Sigmoid colon (tissue), 7 donors: ENCODE measurements at places on chromosomes 5 and 9.

- H3K27me3 ChIP-seq, result peaks cover 23% of the 10 kb centered on the region
- H3K4me1 ChIP-seq, result peaks cover 5% of the 10 kb centered on the region
- no peak for DNase-seq
Observed at GRCh38 chr9:36987891-36988290, 46.2 kb downstream of the PAX5 start.

DNA sequence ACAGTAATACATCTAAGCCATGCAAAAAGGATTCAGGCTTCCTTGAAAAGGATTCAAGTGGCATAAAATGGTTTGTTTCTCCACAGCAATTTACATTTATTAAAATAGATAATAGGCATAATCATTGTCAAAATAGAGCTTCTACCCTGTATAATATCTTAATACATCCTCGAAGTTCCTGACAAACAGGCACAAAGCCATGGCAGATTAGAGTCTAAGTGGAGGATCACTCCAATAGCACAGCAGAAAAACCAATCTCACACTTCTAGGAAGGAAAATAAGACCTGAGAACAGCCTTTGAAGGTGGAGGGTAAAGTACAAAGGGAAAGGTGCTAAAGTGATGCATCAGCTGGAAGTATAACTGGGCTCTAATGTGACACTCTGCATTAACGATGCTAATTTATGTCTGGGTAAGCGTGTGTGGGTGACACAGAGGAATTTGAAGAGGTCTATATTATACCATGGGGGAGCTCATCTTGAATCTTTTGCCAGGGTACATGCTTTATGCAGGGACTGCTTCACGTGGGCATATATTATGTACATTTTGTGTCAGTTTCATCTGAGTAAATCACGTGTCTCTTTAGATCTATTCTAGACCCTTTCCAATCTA is 28.8 kb downstream of the PPP2R2B start:
- H3K4me3 ChIP-seq, result no peak overlapping the region
- no peaks in the 10 kb centered on the region for H3K4me1 ChIP-seq
- no peaks in the 10 kb centered on the region for H3K27me3 ChIP-seq
- DNase-seq, result no peak

DNA sequence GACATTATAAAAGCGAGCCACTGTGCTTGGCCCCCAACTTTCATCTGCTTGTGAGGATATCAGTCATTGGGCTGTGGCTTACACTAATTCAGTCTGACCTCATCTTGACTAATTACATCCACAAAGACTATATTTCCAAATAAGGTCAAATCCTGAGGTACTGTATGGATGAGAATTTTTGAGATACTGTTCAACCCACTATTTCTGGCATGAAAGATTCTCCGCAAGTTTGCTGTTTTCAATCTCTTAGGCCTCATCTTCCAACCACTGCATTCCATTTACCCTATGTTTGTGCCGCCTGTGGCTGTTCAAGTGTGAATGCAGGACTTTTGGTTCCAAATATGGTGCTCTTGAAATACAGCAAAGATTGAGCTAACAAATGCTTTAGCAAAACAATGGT is 400.9 kb upstream of the SGCD start:
- no peak for DNase-seq
- no peaks in the 10 kb centered on the region for H3K27me3 ChIP-seq
- no peaks in the 10 kb centered on the region for H3K4me1 ChIP-seq
- H3K36me3 ChIP-seq, result no peaks in the 10 kb centered on the region

GRCh38 chr5:80591352-80591751 is 21.3 kb upstream of the ANKRD34B start:
- DNase-seq, result no peak
- no peaks in the 10 kb centered on the region for H3K4me1 ChIP-seq
- H3K36me3 ChIP-seq, result no peaks in the 10 kb centered on the region
- H3K27ac ChIP-seq, result no peak overlapping the region

DNA sequence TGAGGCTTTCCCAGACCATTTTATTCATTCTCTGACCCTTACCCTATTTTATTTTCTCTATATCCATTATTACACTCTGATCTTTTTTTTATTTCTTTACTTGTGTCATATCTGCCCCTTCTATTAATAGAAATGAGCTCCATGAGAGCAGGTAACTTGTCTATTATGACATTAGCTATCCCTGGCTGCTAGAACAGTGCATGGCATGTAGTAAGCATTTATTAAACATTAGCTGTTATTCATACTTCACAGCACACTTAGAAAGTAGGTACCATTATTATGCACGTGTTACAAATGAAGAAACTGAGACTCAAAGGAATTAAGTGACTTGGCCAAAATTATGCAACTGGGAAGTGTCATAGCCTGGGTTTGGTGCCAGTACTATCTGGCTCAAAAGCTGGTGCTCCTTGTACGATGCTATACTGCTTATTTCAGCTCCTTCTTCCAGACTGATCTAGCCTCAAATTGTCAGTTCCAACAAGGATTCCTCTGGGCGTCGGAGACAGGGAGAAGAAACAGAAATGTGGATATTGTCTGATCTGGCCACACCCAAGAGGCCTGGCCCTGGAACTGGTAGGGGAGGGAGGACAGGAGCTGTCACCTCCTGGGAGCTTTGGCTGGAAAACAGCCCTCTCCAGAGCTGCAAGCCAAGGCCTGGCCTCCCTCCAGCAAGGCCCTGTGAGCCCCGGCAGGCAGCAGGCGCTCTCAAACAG is 10.8 kb upstream of the NIPAL4 start:
- H3K4me3 ChIP-seq, result no peak overlapping the region
- H3K27ac ChIP-seq, result peak overlapping the region; percentile 78
- no peaks in the 10 kb centered on the region for H3K36me3 ChIP-seq

GRCh38 chr9:8329561-8330283 is 530.1 kb upstream of the DMAC1 start:
- no peaks in the 10 kb centered on the region for H3K36me3 ChIP-seq
- no peaks in the 10 kb centered on the region for H3K4me1 ChIP-seq
- no peak overlapping the region for H3K4me3 ChIP-seq
- H3K27me3 ChIP-seq, result no peaks in the 10 kb centered on the region
- no peak for DNase-seq

- H3K4me3 ChIP-seq, result no peak overlapping the region
- H3K4me1 ChIP-seq, result no peaks in the 10 kb centered on the region
- no peaks in the 10 kb centered on the region for H3K36me3 ChIP-seq
- DNase-seq, result no peak
Observed at GRCh38 chr5:21058289-21058688, 1070.3 kb upstream of the CDH18 start.
